ENCODE measurements at places on chromosomes 11 and 22.

DNA sequence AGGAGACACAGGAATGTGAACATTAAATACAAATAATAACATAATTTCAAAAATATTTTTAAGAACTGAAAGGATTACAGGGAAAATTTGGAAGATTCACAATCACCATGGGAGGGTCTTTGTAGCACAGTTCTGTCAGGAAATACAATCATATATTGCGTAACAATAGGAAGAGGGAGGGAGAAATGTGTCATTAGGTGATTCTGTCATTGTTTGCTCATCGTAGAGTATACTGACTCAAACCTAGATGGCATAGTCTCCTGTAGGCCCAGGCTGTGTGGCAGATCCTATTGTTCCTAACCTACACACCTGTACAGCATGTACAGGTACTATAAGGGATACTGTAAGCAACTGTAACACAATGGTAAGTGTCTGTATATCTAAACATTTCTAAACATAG lies 330.4 kb downstream of the BRD1 start:
- no peak for DNase-seq

DNA sequence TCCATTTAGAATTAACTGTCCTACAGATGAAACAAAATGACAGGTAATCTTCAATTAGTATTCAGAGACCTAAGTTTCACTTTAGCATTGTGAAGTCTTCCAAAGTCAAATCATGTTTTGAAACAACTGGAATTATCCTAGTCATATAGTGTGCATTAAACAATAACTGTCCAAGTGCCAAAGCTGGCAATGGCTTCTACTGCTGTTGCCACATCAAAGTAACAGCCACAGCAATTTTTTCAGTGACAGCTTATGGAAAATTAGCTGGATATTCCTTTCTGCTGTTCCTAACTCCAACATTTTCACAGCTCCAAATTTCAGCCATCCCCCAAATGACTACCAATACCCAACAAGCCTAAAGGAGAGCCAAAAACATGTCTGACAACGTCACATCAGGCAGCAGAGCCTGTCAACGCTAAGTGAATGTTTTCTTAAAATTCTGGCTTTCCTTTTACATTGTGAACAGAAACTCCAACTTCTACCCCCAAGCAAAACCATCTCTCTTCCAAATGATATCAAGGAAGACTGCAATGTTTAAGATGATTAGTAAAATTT lies 45.3 kb upstream of the CCDC34 start:
- no peak for DNase-seq

DNA sequence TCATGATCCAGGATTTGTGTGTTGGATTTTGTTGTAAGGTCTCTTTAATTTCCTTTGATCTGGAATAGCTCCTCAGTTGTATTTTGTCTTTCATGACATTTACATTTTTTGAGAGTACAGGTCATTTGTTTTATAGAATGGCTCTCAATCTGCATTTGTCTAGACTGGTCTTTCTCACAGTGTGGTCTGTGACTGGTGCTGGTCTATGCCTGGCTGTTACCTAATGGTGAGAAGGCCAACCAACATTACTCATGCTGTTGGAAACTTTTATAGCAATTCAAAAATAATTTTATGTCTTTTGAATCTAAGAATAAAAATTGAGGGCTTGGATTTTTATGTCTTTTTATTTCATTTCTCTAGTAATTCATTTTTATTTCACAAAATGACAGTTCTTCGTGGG lies 3.9 kb upstream of the NCR3LG1 start:
- DNase-seq, result no peak

DNA sequence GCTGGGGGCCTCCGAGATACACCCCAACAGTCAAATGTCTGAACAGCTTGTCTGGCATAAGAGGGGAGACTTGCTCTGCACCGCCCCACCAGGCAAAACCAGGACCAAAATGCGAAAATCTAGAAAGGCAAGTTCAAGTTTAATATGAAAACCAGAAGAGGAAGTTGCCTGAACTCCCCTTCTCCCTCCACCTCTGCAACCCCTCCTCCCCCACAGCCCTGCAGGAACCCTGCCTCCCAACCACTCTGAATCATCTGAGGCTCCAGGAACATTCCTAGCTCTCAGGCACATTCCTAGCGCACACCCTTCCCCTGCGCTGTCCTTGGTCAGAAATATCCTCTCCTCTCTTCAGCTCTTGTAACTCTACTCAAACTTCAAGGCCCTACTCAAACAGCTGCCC lies 36.7 kb downstream of the ISX start:
- peak; percentile 44 for DNase-seq

DNA sequence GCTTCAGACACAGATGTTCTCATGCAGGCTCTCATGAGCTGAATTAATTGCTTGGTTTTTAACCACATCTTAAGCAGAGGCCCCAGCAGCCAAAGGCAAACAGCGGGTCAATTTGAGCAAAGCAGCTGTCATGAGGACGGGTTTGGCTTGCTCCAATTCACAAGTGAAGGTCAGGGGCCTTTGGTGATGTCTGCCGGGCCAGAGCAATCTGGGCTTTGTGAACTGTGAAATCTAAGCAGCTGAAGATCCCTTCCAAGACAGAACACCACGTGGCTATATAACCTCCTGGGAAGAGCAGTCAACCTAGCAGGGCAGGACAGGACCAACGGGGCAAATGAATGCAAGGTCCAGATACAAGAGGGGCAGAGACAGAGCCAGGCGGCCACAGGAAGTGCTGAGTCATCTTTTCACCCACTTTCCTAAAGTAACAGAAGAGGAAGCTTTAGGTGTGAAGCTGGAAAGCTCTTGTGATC lies 187.3 kb upstream of the B3GAT1 start:
- no peak for DNase-seq

- DNase-seq, result peak; percentile 85
These were observed 112.8 kb upstream of the CADM1 start for GRCh38 chr11:115616971-115617370.

DNA sequence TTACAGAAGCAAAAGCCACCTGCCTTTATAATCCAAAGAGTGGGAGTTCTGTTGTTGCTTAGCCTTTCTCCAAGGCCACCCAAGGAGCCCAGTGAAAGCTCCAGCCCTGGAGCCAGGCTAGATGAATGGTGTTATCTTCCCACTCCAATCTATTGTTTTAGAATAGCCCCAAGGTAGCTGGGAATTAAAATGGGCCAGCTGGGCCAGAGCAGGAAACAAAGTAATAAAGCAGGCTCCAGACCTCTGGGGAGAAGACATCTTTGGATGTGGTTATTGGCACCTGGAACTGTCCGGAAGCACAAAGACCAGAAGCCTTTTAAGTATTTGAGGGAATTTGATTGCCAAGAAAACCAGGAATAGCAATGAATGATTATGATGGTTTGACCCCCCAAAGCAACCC lies 8.8 kb downstream of the C11orf96 start:
- no peak for DNase-seq

- DNase-seq, result no peak
These were observed 17.2 kb downstream of the MPPED2 start for GRCh38 chr11:30568931-30569330.

- DNase-seq, result no peak
These were observed 15.8 kb upstream of the OMP start for GRCh38 chr11:77086521-77087472.

DNA sequence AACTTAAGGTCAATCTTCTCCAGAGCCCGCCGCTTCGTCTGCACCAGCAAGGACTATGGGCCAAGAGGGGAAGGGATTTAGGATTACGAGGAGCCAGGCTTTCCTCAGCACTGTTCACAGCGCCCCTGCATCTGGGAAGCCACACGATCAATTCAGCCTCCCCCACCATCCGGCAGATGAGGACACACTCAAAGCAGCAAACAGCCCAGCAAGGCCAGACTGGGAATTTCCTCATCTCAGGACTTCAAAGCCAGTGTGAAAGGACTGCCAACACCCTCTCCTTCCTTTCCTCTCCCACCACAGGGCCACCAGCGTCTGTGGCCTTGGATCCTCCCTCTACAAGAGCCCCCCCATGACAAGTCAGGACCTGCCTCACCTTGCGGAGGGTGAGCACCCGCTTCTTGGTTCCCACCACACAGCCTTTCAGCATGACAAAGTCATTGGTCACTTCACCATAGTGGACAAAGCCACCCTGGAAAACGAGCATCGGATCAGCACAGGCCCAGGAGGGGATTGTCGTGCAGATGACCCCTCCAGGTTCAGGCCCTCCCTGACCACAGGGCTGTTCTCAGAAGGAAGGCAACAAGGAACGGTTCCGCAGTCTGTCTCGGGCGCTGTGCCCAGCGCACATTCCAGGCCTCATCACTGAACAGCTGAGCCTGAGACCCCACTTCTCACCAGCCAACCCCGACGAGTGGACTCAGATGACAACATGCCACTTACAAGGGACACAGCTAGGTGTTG lies 6.0 kb downstream of the RPL3 start:
- peak; percentile 25 for DNase-seq

- no peak for DNase-seq
These were observed 59.0 kb downstream of the LRP5 start for GRCh38 chr11:68371171-68372041.

GRCh38 chr22:50270666-50271394 lies 650 bp upstream of the MAPK11 start:
- peak; percentile 73 for DNase-seq

DNA sequence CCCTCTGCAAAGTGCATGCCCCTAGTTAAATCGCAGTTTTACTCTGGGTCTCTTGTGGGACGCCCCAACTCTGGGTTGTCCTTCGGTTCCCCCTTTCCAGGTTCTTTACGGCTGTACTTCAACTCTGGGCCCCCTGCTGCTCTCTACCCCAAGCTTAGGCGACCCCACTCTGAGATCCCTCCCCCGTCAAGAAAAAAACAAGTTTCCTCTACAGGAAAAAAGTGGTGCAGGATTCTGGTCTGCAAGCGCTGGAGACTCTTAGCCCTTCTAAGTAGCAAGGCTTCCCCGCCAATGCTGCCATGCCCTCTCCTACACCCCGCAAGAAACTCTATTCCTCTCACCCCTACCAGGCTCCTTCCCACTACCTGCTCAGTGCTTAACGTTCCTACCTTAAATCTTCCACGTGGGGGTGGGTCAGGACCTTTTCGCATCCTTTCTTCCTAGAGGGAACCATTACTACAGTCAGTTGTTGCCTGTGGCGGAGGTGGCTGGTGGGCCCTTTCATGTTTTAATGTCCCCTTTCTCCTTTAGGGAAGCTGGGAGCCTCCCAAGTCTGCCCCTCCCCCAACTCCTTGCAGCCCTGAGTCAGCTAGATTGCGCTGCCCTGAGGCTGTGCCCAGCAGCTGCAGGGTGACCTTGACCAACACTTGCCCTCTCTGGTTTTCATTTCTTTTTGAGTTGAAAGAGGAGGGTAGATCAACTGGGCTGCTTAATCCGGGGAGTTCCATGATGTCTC lies 1.4 kb downstream of the NEFH start:
- DNase-seq, result peak; percentile 15

DNA sequence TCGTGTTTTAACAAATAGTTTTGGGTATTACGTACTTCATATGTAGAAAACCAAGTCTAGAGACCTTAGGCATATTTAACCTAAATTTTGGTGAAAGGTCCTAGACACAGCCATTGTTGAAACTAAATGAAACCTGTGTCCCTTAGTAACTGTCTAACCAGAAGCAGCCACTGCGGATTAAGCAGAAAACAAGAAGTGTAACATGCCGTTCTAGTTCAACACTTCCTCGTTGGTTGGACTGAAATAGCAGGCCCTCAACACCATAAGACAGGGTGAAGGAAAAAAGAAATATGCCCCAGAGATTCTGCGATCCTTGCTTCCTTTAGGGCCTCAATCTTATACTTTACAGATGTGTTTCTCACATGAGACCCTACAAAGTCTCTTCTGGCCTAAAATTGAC lies 2.0 kb downstream of the NAA40 start:
- DNase-seq, result no peak

GRCh38 chr22:19878461-19879245 lies 24.0 kb upstream of the GNB1L start:
- DNase-seq, result peak; percentile 80

DNA sequence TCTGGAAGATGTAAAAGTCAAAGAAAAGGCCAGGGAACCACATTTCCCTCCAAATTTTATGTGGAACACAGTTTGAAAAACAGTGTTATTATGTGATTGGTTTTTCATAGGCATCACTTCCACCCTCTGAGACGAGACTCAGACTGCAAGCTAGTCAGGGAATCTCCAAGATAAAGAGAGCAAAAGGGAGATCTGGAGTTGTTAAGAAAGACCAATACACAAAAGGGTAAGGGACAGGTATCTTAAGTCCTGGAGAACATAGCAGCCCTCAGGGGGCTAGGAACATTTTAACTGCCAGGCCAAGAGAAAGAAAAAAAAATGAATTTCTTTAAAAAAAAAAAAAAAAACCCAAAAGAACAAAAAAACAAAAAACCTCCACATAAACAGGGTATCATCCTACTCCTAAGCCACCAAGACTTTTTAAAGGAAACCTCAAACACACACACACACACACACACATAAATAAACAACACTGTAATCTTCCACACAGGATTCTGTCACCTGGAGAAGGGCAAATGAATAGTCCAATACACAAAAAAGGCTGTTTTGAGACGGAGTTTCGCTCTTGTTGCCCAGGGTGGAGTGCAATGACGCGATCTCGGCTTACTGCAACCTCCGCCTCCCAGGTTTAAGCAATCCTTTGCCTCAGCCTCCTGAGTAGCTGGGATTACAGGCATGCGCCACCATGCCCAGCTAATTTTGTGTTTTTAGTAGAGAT lies 44.5 kb downstream of the CELF1 start:
- no peak for DNase-seq

- no peak for DNase-seq
These were observed 246.0 kb upstream of the ARHGAP20 start for GRCh38 chr11:110958216-110958615.

DNA sequence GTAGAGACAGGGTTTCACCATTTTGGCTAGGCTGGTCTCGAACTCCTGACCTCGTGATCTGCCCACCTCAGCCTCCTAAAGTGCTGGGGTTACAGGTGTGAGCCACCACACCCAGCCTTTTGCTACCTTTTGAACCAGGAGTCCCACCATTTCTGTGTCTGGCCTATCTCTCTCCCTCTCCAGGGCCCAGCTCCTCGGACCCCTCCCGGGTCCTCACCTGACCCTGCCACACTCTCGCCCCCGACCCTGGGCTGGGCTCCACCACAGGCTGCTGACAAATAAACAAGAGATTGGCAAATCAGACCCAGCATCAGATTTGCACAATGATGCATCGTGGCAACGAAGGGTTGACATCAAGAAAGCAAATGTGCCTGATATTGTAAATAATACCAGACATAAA lies 8.8 kb downstream of the KRTAP5-5 start:
- no peak for DNase-seq

GRCh38 chr22:22687638-22688500 lies 43.5 kb downstream of the GGTLC2 start:
- peak; percentile 29 for DNase-seq

DNA sequence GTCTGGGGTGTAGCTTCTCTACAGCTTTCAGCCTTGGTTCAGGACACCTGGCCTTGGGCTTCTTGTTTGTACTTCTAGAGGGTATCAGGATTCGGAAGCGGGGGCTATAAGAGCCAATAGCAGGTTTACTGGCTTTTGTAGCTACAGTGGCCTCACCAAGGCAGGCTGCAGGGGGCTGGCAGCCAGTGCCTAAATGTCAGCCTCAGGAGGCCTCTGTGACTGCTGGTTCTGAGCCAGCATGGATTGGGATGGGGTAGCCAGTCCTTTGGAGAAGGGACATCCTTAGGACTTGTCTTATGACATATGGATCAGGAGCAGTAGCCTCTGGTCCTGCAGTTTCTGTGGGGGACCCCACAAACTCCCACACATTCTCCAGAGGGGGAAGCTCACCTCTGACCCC lies 29.9 kb downstream of the EIF3F start:
- DNase-seq, result no peak

- no peak for DNase-seq
These were observed 7.7 kb downstream of the SLC22A8 start for GRCh38 chr11:63007920-63008319.
